Fibroblast of skin of right biceps (primary cell): ENCODE measurements at places on chromosomes 5 and 9.

GRCh38 chr9:94827584-94828304 is 101.2 kb downstream of the AOPEP start:
- DNase-seq: no peak

- peak; percentile 77 for DNase-seq
These were observed 46.6 kb downstream of the ARHGAP26 start for GRCh38 chr5:142816531-142817430.

- DNase-seq: no peak
These were observed 148.0 kb downstream of the SLIT3 start for GRCh38 chr5:169152946-169153345.

DNA sequence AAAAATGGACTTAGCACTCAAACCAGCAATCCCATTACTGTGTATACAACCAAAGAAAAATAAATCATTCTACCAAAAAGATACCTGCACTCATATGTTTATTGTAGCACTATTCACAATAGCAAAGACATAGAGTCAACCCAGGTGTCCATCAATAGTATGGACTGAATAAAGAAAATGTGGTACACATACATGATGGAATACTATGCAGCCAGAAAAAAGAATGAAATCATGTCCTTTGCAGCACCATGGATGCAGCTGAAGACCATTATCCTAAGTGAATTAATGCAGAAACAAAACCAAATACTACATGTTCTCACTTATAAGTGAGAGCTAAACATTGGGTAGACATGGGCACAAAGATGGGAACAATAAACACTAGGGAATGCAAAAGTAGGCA is 236.8 kb upstream of the POU5F2 start:
- no peak for DNase-seq

GRCh38 chr9:9612270-9612669 is 1000.5 kb downstream of the PTPRD start:
- DNase-seq: no peak

GRCh38 chr5:89556215-89556913 is 673.4 kb upstream of the MEF2C start:
- peak; percentile 90 for DNase-seq

DNA sequence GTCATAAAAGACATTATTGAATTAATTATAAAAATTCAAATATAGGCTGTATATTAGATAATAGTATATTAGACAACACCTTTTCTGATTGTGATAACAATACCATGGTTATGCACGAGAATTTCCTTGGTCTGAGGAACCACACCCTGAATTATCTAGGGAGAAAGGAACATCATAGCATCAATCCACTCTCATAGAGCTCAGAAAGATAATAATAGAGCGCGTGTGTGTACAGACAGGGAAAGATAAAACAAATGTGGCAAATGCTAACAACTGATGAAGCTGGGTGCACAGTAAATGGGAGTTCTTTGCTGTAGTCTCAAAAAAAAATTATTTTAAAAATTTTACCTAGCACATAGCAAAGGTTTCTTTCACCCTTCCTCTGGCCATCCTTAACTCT is 143.5 kb downstream of the CDK5RAP2 start:
- no peak for DNase-seq

- DNase-seq: no peak
These were observed 83.8 kb downstream of the ANKRD31 start for GRCh38 chr5:75152860-75153259.

DNA sequence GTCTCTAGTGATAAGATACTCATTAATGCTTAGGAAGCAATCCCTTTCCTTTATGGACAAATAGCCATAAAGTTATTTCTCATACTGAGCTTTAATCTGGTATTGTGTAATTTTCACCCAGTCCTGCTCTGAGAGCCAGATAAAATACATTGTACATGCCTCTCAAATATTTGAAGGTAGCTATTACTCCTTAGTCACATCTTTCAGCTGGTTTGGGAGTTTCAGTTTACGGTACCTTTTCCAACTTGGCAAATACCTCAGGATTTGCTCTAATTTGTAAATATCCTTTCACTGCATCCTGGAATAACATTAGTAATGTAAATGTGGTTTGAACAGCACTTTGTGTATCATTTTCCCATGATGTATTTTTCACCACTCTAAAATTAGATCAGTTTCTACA is 47.4 kb downstream of the ABHD17B start:
- DNase-seq: peak; percentile 47

DNA sequence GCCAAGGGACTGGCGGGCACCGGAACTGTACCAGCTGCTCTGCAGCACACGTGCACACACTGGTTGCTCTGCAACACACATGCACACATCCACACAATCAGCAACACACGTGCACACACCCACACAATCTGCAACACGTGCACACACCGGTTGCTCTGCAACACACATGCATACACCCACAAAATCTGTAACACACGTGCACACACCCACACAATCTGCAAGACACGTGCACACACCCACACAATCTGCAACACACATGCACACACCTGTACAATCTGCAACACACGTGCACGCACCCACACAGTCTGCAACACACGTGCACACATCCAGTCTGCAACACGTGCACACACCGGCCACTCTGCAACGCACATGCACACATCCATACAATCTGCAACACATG is 17.9 kb downstream of the PLEKHG4B start:
- DNase-seq: no peak

- DNase-seq: no peak
These were observed 102.7 kb downstream of the FOCAD start for GRCh38 chr9:20786807-20787206.

DNA sequence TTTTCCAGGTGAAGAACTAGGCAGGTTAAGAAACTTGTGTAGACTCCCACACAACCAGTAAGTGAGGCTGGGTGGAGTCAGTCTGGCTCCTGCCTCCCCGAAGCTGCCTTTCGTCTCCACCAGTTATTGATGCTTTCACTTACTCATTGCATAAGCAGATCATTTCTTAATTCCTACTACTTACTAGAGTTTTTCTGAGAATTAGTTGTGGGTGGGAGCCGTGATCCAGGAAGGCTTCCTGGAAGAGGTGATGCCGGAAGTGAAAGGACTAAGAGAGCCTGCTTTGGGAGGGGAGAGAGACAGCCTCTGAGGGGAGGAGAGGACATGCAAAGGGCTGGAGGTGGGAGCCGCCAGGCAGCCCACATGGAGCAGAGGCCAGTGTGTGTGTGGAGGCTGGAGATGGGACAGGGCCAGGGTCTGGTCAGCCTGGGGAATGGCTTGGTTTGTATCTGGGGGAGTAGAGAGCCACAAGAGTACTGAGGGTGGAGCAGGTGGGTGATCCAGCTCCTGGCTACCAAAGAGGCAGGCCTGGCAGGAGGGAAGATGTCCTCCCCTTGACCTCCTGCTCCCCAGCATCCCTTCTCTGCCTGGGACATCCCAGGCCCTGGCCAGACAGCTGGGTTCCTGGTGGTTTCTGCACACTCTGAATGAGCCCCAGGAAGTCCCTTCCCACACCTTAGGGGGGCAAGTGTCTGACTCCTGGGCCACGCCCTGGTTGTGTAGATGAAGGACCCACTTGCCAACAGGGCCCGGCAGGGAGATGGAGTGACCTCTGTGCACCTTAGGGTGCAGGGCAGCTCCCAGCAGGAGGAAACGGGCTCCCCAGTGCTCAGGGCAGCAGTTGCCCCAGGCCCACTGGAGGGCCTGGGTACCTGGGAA is 12.2 kb upstream of the CARD19 start:
- no peak for DNase-seq

GRCh38 chr5:73437101-73437776 is 11.3 kb downstream of the FOXD1 start:
- DNase-seq: peak; percentile 85

- no peak for DNase-seq
These were observed 3.0 kb downstream of the NKX2-5 start for GRCh38 chr5:173231996-173232498.

GRCh38 chr5:142777850-142778249 is 7.7 kb downstream of the ARHGAP26 start:
- no peak for DNase-seq

DNA sequence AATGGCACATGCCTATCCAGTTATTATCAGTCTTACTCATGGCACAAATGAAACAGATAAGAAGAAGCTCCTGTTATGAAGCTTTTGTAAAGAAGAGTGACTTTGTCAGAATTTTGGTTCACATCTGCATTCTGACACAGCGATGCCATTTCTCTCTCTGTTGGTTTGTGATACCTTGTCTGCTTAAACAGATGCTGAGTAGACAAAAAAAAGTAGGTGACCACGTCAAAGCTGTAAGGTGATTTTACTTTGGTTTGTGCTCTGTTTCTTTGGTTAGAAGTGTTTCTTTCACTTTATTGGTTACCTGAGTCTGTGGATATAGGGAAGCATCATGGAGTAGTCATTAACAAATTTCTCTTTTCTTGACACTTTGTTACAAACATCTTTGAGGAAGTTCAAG is 422.3 kb upstream of the ADAMTSL1 start:
- no peak for DNase-seq

- DNase-seq: no peak
These were observed 154.6 kb downstream of the PIK3R1 start for GRCh38 chr5:68370196-68370595.

- no peak for DNase-seq
These were observed 172.2 kb downstream of the ZSWIM6 start for GRCh38 chr5:61504143-61504770.

- DNase-seq: no peak
These were observed 4.3 kb upstream of the TCOF1 start for GRCh38 chr5:150353032-150353675.

DNA sequence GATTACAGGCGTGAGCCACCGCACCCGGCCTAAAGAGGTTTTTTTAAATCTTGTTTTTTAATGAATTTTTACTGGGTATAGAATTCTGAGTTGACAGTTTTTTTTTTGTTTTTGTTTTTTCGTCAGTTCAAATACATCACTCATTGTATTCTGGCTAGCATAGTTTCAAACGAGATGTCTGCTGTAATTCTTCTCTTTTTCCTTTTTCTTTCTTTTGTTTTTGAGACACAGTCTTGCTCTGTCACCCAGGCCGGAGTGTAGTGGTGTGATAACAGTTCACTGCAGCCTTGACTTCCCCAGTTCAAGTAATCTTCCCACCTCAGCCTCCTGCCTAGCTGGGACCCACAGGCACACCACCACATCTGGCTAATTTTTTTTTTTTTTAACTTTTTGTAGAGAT is 2.2 kb upstream of the PRRT1B start:
- DNase-seq: no peak

GRCh38 chr5:130501151-130501865 is 597.0 kb downstream of the CHSY3 start:
- no peak for DNase-seq

DNA sequence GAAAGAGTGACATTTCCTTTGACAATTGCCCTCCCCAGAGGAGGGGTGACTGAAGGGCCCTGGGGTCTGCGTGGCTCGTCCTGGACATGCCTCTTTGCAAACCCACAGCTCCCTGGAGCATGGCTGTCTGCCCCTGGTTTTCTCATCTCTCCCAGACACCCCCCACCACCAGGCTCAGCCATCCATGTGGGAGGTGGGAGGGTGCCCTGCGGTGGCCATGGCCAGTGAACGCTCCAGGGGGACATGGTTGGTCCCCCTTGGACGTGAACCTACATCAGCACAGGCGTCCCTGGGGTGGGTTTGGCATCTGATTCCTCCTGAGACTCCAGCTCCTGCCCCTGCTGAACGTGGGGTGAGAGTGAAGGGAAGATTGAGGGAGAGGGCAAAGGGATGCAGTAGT is 67.7 kb upstream of the LMX1B start:
- no peak for DNase-seq

DNA sequence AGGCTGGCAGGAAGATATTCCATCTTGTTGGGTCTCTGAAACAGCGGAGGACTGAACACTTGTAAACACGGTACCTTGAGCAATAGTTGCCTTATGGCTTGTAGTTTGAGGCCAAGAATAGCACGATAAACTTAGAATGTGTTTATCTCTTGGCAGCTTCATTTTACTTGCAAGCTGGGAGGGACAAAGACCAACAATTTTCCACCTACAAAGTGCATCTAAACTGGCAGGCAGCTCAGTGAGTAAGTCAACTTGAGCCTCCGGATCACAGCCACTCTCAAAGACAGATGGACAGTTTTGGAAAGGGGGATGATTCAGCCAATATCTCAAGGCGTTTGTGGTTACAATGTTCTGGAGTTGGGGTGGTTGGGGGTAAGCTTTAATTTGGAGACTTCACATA is 652.6 kb downstream of the CETN3 start:
- peak; percentile 66 for DNase-seq

DNA sequence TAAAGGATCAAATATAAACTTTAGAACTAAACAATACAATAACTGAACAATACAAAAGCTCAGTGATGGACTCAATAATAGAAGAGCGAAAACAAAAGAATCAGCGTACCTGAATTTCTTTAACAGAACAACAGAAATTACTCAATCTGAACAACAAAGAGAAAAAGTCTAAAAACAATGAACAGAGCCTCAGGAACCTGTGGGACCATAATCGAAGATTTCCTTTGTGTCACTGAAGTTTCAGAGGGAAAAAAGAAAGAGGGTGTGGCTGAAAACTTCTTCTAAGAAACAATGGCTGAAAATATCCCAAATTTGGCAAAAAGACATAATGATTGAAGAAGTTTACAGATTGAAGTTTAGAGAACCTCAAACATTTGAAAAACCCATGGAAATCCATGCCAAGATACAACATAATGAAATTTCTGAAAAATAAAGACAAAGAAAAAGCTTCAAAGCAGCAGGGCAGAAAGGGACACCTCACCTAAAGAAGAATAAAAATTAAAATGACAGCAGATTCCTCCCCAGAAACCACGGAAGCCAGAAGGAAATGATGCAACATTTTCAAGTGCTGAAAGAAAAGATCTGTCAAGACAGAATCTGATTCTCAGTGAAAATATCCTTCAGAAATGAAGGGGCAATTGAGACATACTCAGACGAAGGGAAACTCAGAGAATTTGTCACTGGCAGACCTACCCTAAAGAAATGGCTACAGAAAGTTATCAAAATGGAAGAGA is 288.8 kb downstream of the ARL15 start:
- DNase-seq: peak; percentile 71

DNA sequence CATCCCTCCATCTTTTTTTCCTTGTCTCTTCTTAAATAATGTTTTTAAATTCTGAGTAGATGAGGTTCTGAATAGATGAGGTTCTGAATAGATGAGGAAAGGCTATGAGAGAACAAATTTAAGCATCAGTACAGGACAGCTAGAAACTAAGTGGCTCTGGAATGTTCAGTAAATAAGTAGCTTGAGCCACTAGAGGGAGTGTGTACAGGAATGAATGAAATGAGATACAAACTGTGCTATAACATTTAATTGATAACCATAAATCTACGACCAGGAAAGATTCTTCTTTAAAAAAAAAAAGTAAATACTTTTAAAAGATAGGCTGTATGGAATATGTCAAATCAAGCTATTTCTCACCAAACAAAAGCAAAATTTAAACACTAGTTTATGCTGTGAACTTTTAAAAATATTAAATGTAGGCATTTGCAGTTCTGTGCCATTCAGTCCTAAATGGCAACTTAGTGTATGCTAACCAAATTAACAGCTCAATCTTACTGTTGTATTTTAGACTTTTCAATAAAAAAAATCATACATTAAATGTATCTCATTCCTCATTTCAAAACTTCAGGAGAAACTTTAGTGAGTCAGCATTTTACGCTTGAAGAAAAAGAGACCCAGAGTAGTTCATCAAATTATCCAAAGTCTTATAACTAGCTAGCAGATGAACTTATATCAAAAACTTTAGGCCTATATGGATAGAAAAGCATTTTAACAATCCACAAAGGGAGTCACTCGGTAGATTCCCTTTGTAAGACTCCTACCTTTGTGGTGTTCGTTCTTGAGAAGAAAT is 70.4 kb upstream of the SNX2 start:
- peak; percentile 58 for DNase-seq

GRCh38 chr5:35331956-35332950 is 102.0 kb upstream of the PRLR start:
- DNase-seq: no peak

GRCh38 chr9:6184749-6185645 is 30.6 kb upstream of the IL33 start:
- DNase-seq: peak; percentile 2

GRCh38 chr5:167934551-167934971 is 356.9 kb upstream of the WWC1 start:
- peak; percentile 89 for DNase-seq
